ENCODE measurements at places on chromosomes 6 and 20. TPM values are rescaled to one million over a fixed set of nuclear protein-coding genes. Genes with fewer than 3 reads are reported as not detected.
A peak's percentile ranks its signal among the peaks of the same experiment; 100 is the strongest.

Gene SLC44A4
- total RNA-seq = not detected

Gene PPP1R3G
- total RNA-seq = 1.5 TPM

Gene GRIK2
- 0.38 TPM for total RNA-seq

Gene TGM2
- total RNA-seq = 339 TPM

- peak; percentile 48 for DNase-seq
Measured at GRCh38 chr6:130233330-130233729, 10.6 kb upstream of the SAMD3 start.

DNA sequence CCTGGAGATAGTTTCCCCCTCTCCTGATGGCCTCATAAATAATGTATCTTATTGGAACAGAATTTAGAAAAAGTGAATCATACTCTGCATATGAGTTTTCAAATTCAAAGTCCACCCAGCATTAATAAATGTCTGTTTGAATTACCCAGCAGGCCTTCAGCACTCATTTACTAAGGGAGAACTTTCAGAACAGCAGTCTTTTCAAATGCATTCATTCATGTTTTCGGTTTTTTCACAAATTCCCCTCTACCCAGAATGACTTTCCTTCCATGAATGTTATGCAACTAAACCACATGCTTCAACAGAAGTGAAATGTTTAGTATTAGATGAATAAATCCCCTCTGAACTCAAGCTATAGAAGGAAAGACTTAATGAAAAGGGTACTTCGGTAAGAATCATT, 92.4 kb downstream of the RTN4IP1 start:
- no peak for DNase-seq

DNA sequence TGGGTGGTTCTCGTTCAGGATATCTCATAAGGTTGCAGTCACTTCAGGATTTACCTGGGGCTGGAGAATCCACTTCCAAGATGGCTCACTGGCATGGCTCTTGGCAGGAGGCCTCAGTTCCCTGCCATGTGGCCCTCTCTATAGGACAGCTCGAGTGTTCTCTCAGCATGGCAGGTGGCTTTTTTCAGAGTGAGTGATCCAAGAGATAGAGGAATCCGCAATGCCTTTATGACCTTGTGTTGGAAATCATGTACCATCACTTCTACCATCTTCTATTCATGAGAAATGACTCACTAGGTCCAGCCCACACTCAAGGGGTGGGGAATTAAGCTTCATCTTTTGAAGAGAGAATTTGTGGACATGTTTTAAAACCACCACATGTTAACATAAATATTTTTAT, 37.8 kb downstream of the PPP1R16B start:
- no peak for DNase-seq

DNA sequence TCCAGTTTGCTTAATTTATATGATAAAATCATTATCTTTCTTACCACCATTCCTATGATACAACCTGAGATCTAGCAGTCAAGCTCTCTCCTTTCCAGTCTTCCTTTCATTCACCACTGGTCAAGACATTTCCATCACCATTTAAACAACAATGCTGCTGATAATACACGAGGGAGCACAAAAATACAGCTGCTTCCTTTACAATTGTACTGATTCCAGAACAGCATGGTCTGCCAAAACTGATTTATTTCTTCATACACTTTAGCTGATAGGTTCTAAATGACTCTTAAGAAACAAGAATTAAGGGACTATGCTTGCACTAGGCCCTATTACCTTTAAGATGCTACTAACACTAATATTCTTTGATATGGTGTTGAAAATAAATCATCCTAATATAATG, 65.0 kb downstream of the EPM2A start:
- no peak for DNase-seq

DNA sequence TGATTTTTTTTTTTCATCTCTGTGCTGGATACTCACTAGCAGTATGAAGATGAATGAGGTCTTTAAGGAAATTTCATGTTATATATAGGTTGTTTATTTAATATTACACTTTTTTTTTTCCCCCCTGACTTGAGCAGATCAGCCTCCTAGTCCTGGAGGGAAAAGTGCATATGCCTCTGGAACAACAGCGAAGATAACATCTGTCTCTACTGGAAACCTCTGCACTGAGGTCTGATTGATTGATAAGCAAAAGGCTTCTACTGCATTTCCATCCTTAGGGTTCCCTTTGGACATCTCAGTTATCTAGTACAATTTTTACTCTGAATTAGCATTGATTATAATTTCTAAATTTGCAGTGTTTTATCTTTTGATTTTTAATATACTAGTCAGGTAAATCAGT, 49.8 kb upstream of the KIF25 start:
- no peak for DNase-seq

DNA sequence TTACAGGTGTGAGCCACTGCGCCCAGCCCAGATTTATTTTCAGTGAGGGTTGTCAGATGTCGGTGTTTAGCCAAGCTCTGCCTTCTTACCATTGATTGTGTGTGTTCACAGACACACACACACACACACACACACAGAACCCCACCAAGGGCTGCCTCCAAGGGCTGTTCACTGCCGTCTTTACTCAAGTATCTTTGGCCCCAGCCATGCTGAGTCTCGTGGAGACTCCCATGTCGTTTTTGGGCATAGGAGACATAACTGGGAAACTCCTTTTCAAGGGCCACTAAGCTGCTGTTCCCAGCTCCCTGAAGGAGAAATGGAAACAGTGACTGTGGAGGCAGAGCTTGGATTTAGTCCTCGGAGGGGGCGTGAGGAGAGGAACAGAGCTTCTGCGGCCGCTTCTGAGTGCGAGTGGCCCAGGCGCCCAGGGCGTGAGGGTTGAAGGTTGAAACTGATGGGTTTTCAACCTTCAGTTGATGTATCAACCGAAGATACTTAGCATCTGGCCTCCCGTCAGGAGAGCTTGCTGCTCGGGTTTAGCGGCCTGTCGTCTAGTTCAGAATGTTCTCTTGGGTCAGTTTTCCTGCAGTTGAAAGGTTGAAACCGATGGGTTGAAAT, 243.6 kb downstream of the TTLL2 start:
- no peak for DNase-seq

GRCh38 chr6:141210901-141211300, 921.8 kb upstream of the GJE1 start:
- no peak for DNase-seq

DNA sequence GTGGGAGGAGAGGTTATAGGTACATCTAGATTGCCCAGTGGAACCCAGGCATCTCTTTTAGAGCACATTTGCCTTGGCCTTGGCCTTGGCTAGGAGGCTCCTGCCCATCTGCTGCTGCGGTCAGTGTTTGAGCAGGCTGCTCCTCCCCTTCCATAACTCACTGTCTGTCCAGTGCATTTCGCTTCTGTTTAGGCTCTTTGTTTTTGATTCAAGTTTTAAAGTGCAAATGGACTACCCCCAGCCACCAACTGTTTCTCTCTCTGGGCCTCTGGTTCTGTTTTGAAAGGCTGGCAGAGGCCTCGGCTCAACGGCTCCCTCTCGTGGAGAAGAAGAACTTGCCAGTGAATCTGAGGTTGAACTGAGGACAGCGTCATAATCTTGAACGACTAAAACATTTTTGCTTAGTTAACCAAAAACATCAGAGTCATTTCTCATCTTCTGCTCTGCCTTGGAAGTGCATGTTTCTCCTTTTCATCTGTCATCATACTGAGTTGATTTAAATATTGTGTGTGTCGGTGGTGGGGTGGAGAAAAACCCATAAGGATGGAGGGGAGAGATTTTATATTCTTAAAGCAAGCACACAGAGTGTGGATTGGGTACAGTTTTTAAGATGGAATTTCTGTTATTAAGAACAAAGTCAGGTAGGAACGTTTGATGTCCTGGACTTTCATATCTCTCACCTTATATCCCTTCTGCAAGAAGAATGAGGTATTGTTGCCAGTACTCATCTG, 171.4 kb downstream of the DTNBP1 start:
- DNase-seq = peak; percentile 87

DNA sequence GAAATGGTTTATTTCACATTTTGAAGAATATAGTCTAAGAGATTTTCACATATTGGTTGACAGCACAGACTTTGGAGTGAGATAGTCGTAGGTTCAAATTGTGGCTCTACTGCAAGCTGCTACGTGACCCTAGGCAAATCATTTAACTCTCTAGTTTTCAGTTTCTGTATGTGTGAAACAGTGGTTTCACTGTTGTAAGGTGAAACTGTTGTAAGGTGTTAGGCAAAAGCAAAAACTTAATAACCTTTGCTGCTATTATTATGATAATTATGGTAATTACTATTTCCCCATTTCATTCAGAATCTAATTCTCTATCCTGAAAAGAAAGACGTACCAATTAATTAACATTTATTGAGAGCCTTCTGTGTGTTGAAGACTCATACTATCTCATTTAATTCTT, 144.2 kb downstream of the REV3L start:
- no peak for DNase-seq

DNA sequence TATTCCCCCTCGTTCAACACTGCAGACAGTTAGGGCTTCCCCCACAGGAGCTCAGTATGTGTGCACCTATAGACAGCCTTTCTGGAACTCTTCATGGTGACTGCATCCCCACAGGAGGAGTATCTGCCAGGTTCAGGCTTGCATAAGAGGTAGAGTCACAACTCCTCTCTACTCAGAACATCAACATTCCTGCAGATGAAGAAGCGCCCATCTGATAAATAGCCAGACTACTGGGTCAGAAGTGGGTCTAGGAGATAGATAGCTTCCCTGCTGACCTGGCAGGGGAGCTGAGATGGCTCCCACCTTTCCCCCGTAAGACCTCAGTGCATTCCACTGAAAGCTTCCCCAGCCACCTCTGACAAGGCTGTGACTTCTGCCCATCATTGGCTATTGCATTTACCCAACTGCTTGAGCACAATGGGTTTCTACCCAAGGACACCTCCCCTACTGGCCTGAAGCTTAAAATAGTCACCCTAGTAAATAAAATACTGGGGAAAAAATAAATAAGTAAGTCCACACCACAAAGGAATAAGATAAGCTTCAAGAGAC, 125.1 kb downstream of the CDK19 start:
- DNase-seq = no peak

DNA sequence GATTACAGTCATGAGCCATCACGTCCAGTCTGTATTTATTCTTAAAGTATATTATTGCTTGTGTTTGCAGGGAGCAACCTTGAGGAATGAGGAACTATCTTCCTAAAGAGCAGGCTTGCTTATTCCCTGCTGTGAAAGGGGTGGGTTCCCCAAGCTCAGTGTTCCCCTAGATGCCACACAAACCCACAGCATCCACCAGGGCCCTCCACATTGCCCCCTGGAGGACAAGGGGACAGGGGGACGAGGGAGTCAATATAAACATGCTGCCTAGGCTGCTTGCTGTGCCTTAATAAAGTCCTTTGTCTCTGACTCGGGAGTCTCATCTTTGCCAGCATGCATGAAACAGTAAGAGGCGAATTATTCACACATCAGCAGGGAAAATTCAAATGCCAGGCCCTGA, 8.0 kb upstream of the IDH3B start:
- no peak for DNase-seq

GRCh38 chr6:52543262-52543661, 33.6 kb downstream of the TRAM2 start:
- peak; percentile 56 for DNase-seq

DNA sequence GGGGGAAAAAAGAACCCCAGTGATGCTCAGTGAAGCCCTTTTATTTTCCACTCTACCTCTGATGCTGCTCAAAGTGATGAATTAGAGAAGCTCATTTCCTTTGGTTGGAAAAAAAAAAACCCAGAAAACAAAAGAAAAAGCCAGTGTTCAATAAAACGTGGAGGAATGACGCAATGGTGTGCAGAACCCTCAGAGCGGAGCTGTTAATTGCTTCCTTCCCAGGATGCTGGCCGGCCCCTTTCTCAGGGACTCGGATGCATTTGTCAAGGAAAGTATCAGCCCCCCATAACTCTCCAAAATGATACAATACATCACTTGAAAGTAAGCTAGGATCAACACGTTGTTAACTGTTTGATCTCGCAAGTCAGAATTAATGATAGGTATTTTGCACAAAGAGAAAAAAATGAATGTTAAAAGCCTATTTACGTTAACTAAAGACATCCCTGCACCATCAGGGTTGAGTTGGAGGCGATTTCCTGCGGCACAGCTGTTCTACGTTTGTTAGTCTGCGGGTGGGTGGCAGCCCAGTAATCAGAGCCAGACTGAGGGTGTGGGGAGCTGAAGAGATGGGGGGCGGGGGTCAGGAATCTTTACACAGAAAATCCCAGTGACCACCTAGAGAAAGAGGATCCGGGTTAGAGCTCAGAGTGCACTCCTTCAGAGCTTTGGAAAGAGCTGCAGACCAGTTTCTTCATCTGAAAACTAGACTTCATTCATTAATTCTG, 132.4 kb downstream of the BMP7 start:
- peak; percentile 38 for DNase-seq

- DNase-seq = peak; percentile 59
Measured at GRCh38 chr6:98833307-98834059, 891 bp upstream of the POU3F2 start.

DNA sequence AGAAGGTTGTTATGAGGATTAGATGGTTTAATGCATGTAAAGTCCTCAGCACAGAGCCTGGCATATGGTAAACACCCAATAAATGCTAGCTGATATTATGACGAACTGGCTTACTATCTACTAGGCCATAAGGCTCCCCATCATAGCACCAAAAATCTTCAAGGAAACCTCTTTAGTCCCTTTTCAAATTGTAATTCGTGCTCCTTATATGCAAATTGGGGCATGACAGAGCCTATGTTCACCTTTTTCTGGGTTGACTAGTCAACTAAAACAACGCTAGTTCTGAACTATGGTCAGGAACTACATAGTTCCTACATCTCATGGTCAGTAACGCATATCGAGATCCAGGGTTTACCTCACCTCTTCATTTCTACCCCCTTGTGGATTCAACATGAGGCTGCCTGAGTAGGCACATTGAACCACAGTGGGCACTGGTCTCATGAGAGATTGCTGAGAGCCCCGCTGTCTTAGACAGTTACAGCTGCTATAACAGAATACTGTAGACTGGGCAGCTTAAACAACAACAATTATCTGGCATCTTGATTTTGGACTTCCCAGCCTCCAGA, 97.2 kb upstream of the TNFAIP3 start:
- no peak for DNase-seq

GRCh38 chr6:148261470-148261869, 81.2 kb upstream of the SASH1 start:
- no peak for DNase-seq
